ENCODE measurements at places on chromosomes 7 and 10.
A peak's percentile ranks its signal among the peaks of the same experiment; 100 is the strongest.

- no peak for DNase-seq
These were observed 34.6 kb upstream of the ST7 start for GRCh38 chr7:116918704-116919103.

GRCh38 chr7:4830176-4830575, 31.7 kb downstream of the PAPOLB start:
- DNase-seq = peak; percentile 50

DNA sequence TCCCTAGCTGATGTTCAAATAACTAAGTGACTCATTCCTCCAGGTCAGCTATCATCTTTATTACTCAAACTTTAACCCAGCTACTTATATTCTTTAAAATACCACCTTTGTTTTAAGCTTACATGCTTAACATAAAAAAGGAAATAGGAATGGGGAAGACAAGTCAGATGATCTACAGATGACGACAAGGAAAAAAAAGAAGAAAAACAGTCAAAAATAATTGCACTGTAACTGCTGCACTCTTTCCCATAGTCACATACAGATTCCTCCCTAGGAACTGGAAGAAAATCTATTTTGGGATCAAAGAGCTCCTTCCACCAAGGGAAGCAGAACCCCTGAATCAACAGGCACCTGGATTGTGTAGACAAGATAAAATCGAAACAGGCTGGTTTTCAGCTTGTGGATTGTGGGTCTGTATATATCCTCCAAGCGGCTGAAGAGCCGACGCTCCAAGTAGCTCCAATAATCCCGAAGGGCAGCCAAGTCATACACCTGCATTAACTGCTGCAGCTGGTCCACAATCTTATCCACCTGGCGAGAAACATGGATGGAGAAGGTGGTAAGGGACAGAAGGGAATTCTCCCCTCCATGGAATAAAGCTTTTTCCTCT, 2.0 kb downstream of the WDR91 start:
- DNase-seq = no peak

DNA sequence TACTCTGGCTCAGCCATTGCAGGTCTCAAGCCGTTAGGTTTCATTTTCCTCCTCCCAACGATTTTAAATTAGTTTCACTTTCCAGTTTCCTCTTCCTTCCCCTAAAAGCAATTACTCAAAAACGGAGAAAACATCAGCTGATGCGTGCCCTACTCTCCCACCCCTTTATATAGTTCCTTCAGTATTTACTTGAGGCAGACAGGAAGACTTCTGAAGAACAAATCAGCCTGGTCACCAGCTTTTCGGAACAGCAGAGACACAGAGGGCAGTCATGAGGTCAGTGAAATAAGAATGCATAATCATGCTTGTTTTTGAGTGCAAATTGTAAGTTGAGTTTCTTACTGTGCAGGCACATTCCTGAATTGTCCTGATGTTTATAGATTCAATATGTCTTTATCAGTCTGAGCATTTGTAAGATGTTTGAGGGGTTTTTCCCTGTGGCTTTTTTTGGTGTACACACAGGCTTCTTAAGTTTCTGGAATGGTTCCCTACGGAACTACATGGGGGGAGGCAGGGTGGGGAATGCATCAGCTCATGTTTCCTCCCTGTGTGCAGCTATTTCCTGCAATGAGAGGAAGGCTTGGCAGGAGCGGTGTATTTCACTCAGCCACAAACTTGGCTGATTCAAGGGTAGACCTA, at the start of gene IFIT3:
TSS of gene IFIT3 (plus strand) at position 195 of the 639 bp plus-strand sequence. CDS start at position 272, 77 bp downstream.
- DNase-seq = no peak

DNA sequence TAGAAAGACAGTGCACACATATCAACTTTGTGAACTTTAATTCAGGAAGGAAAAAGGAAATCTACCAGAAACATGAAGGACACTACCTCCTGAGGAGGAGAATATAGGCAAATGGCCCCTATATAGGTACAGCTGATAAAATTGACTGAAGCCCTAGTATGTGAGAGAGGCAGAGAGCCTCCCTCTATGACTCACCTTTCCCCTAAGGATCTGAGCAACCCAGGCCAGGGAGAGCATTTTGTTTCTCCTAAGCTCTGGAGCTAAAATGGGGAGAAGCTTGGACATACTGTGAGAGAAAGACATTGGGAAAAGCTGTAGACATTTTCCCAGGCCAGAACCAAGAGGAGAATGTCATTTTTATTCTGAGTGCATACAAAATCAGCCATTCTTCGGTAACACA, 303.5 kb downstream of the AHR start:
- no peak for DNase-seq

- no peak for DNase-seq
These were observed 96.6 kb upstream of the PTN start for GRCh38 chr7:137439829-137440825.

- no peak for DNase-seq
These were observed 81.9 kb upstream of the ZPBP start for GRCh38 chr7:50174948-50175347.

DNA sequence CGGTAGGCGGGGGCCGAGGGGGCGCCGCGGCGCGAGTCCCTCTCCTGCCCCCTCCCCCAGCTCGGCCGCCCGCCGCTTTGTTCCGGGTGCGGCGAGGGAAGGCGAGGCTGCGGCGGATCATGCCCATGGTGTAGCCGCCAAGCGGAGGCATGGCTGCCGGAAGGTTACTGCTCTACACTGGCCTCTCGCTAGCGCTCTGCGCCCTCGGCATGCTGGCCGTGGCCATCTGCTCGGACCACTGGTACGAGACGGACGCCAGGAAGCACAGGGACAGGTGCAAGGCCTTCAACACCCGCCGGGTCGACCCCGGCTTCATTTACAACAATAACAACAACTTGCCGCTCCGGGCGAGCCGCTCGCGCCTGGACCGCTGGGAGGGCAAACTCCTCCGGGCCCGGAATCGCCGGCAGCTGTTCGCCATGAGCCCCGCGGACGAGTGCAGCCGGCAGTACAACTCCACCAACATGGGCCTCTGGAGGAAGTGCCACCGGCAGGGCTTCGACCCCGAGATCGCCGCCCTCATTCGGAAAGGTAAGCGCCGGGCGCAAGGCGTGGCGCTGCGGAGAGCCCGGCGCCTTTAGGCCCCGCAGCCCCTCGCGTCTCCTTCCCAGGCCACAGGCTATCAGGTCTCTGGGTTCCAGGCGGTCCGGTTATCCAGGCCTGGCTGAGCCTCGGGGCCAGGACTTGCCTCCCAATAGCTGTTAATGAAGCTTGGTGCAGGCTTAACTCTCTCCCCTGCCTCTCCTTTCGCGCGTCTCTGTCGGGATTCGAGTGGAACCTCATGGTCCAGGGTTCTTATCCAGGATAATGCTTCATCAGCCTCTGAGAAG, 513 bp downstream of the TMEM178B start:
- no peak for DNase-seq

GRCh38 chr7:110637252-110637651, 453.7 kb upstream of the LRRN3 start:
- DNase-seq = no peak

DNA sequence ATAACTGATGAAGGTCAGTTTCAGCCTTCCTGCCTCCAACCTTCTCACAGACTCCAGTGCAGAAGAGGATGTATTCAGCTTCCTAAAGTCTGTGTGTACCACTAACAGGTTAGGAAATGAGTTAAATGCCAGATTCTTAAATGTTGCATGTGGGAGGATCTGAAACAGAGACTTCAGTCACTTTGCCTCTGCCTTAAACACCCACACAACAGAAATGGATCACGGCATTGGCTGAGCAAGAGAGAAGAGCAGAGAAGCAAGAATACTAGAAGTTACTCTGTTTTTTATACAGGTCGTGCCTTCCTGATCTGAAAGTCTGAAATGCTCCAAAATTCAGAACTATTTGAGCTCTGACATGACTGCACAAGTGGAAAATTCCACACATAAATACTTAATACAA, 98.9 kb upstream of the ARHGAP21 start:
- DNase-seq = no peak

- no peak for DNase-seq
These were observed 11.7 kb downstream of the UCN3 start for GRCh38 chr10:5376450-5376849.

DNA sequence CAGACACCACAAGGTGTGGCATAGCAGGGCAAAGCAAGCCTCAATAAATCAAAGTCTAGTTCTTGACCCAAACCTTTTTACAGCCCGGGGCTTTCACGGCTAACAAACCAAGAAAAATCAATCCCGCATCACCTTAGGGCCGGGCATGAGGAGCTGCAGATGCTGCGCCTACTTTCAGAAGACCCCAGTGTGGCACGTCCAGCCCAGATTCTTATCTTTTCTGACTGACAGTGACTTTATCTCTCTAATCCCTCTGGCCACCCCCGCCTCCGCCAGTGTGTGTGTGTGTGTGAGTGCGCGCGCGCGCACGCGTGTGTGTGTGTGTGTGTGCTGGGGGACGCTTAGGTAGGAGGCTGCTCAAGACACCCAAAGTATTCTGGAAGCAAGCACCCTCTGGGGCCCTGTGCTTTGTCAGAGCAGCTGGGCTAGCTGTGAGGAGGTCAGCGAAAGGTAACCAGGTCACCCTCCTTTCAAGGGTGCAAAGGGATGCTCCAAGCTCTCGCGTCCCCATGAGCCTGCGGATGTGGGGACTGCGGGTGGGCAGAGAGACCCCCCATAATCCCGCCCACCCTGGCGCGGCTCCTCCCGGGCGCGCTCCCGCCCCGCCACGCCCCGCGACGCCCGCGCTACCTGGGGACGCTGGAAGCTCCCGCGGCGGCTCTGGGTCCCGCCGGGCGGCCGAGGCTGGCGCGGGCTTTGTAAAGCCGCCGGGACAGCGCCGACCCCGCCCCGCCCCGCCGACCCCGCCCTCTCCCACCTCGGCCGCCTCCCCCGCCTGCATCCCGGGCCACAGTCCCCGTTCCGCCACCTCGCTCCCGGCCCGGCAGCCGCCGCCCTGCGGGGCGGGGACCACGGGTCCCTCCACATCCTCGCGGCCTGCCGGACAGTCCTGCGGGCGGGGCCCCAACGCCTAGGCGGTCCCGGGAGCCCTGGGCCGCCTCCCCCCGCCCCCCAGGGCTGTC, 57.1 kb upstream of the RHOBTB1 start:
- DNase-seq = no peak

GRCh38 chr10:78130966-78131710, 97.5 kb downstream of the RPS24 start:
- DNase-seq = no peak

GRCh38 chr10:21092683-21093524, 195.8 kb upstream of the NEBL start:
- no peak for DNase-seq

DNA sequence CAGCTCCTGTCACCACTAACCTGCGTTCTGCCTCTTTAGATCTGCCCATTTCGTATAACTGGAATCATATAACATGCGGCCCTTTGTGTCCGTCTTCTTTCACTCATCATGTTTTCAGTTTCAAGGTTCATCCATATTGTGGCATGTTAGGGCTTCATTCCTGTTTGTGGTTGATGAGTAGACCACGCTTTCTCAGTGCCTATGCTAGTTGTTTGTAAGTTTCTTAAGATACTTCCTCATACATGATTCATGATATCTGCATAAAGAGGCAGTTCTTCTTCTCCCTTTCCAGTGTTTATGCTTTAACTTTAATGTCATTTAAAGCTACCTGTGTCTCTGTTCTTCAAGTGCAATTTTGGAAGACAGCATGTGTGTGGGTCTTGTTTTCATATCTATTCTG, 79.5 kb upstream of the FAM20C start:
- DNase-seq = no peak

DNA sequence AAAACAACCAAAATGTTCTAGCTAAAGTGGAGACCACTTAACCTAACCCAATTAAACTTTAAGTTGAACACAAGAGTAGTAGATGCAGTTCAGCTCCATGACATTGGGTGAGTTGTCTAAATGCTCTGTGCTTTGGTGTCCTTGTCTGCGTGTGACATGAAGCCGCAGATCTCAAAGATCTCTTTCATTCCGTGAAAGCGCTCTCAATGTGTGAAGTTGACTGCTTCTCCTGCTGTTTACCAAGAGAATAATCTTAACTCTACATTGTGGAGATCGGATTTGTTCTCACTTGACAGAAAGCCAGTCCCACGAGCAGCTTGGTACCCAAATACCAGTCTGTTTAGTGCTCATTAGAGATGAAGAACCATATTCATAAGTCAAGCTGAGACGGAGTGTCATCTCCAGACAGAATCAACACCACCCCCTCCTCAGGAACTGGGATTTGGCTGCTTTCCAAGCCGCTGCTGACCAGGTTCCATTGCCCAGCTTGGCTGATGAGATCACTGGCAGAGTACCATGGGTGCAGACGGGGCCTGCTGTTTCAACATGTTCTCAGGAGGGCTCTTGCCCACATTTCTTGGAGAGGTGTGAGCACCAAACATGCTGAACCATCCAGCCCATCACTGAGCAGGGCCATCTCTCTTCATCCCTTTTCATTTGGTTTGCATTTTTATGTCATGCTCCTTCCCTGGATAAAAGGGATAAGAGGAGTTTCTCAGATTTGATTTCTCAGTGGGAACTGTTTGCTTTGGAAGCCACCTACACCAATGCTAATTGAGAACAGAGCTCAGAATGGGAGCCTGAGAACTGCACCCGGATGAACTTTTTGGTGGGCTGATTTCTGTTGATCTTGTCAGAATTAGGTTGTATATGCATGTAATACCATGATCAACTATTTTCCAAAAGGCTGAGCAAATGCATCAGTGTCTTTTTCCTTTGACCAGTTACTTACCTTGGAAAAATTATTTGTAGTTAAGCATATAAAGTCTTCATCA, 95.8 kb upstream of the AGBL3 start:
- DNase-seq = no peak

GRCh38 chr10:131850383-131850870, 50.4 kb upstream of the PPP2R2D start:
- no peak for DNase-seq

DNA sequence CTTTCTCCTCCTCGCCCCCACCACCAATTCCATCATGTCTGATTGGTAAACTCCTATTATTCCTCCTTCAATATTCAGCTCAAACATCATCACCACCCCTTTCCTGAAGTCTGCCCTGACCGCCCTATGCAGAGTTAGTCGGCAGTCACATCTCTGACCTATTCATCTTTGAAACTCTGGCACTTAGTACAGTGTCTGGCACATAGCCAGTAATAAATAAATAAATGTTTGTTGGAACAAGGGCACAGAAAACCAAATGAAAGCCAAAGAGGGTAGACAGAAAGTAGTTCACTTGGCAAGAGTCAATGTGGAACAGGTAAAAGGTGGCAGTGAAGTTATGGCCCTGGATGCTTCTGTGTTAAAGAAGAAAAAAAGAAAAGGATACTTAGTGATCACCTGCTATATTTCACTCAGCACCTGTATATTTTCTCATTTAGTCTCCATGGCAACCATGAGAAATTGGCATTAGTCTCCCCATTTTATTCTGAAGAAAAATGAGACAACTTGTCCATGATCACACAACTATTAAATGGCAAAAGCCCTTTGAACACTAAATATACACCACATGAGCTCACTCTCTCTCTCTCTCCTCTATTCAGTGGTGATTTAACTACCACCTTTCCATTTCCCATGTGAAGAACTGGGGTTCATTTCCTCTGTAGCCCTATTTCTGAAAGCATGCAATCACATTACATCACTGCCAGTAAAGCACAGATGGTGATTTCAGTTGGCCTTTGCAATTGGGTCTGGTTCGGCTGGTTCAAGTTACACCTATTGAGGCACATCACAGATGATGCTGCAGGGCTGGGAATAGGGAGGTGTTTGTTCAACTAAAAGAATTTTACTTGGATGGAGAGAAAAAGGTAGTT, 25.3 kb downstream of the CHCHD3 start:
- DNase-seq = no peak

Data from stimulated activated CD8-positive, alpha-beta memory T cell treated with anti-CD3 and anti-CD28 coated beads, Interleukin-2, amount 100 ng/mL, for 48 hours (primary cell).